ENCODE measurements at places on chromosomes 3 and 15.
A peak's percentile ranks its signal among the peaks of the same experiment; 100 is the strongest.

DNA sequence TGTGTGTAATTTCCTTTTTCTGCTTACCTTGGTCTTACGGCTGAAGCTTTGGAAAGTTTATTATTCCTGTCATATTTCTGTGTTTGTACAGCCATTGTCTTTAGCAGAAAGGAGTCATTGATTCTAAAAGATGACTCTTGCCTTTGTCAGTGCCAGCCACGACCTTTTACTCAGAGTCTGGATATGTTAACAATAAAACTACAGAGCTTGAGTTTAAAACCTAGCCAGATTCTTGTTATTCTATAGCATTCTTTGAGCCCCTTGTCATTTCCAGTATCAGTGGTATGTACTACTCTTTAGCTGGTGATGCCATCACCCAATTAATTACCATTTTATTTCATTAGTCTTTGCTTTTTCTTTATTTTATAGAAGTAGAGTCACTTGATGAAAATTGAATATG lies 142.4 kb downstream of the TCF12 start:
- peak; percentile 87 for DNase-seq

DNA sequence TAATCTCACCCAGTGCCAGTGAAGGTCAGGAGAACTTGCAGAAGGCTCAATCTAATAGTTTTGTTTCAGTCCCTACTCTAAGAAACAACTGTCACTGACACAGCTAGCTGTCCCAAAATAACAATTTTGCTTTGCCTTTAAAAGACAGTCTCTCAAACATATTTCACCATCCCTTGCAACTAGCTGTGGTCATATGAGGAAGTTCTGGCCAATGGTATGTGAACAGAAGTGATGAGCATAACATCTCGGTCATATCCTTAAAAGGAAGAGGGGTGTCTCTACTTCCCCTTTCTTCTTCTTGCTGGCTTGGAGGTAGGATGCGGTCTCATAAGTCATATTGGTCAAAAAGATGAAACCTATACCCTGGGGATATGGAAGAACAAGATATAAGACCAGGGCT lies 198.1 kb downstream of the NEK10 start:
- no peak for DNase-seq

GRCh38 chr15:69916169-69916785 lies 181.4 kb downstream of the TLE3 start:
- no peak for DNase-seq

DNA sequence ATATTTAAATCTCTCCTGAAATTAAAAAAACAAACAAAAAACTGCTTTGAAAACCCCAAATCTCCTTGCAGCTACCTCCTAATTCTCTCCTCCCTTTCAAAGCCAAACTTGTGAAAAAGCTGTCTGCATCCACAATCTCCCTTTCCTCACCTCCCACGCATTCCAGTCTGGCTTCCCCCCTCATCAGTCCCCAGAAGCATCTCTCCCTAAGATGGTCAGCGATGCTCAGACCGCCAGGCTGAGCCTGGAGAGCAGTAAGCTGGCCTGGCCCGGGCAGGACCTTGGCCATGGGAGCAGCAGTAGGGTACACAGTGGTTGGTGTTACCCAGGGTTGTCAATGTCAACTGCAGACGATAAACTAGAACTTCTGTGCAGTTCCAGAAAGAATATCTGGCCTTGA lies 32.9 kb upstream of the BLM start:
- DNase-seq: no peak

DNA sequence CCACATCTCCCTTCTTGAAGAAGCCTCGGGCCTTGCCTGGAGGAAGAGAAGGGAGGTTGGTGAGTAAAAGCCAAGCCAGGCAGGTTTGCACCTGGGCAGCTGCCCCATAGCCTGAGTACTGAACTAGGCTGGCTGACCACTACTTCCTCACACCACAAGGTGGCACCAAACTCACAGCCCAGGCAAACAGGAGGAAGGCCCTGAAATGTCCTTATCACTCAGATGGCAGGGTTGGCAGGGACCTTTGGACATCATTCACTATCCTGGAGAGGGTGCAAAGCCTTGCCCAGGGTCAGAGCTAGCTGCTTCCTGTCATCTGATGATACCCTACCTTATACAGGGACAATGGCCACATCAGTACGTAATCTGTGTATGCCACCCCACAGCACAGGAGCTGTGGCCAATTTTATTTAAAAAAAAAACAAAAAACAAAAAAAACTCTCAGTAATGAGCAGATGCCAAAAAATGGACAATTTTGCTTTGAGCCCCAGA lies 2.2 kb upstream of the GRAMD2A start:
- DNase-seq: peak; percentile 76

DNA sequence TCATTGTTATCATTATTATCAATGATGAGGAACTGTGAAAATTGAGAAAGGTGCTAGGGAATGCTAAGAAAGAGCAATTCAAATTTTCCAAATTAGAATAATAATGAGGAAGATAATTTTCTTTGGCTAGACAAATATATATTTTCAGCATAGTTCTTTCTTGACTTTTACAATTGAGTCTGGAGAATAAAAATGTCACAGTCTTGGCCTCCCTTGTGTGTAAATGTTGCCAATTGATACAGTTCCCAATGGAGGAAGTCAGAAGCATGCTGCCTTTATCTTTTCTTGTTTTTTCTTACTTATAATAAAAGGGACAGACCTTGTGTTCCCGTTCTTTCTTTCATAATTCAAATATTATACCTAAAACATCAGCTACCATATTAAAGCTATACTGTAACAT lies 774.4 kb downstream of the SI start:
- no peak for DNase-seq

GRCh38 chr3:25035526-25035925 lies 392.5 kb upstream of the RARB start:
- DNase-seq: peak; percentile 41

DNA sequence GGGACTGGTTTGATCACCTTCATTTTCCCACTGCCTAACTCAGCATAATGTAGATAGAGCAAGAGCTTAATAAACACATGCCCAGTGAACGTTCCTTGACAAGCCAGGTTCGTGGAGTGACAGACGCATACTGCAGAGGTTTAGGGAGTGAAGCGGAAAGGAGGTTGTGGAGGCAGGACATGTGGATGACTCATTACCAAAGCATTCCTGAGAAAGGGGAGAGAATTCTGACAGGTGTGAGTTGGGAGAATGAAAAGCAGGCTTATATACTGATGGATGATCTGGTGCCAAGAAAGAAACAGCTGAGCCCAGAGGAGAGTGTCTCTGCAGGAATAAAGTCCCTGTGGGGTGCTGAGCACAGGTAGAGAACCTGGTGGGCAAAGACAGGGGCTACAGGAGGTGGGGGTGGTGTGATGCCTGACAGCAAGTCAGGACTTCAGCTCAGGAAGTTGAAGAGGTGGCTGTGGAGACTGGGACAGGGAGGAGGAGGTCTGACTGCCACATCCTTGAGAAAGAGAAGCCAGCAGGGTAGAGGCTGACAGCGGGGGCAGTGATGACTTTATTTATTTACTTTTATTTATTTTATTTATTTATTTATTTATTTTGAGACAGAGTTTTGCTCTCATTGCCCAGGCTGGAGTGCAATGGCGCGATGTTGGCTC lies 2.4 kb upstream of the RPL29 start:
- no peak for DNase-seq

DNA sequence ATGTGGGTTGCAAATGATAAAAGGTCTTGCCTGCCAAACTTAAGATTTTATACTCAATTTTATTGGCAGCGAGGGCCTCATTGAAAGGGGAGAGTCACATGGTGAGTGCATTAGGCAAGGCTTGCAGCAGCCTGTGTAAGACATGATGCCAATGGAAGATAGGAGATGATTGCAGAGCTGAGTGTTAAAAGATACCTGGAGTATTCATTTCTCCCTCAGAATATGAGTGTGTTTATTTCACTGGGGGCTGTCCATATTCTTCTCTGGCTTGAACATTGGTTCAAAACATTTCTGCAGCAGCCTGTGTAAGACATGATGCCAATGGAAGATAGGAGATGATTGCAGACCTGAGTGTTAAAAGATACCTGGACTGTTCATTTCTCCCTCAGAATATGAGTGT lies 165.2 kb upstream of the NUDT16 start:
- no peak for DNase-seq

DNA sequence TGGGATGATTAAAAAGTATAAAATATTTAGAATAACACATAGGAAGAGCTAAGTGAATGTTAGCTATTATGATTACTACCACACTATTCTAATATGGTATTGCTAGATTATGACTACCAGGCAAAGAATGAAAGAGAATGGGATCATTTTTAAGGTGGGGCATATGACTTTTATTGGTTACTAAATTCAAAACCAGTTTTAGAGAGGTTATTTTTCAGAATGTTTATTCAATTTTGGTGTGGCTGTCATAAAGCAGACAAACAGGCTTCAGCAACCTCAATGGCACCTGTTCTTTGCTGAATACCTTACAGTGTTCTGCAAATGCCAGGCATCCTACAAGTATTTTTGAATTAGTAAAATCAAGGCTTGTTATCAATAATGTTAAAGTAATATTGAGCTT lies 12.8 kb downstream of the SPTSSB start:
- no peak for DNase-seq

DNA sequence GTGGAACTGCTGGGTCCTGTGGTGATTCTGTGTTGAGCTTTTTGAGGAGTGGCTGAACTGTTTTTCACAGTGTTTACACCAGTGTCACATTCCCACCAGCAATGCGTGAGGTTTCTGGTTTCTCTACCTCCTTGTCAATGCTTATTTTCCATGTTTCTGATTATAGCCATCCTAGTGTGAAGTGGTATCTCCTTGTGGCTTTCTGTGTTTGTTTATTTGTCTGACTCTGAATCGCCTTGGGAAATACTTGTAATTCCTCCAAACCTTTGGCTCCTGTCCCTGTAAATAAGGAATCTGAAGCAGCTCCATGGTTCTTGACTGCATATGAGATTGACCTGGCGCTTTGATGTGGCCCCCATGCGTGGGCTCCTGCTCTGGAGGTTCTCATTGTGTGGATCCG lies 20.6 kb downstream of the FAN1 start:
- DNase-seq: peak; percentile 62

GRCh38 chr15:64536244-64536836 lies 76.0 kb downstream of the ZNF609 start:
- DNase-seq: peak; percentile 87

DNA sequence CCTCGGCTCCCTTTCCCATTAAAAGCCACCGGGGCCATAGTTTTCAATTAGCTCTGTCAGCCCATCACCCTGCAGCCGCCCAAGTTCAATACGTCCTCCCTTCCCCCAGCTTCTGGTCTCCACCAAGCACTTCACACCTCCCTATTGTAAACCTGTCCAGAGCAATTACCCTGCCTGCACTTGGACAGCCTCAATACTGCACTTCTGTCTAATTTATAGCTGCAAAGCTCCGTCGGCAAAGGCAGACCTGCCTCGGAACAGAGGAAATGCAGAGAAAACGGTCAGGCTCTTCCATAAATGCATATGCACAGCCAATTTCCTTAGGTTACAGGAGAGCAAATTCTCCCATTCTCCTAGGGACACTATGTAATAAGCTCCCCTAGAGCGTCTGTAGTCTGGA lies 21.9 kb downstream of the LRIG1 start:
- no peak for DNase-seq

DNA sequence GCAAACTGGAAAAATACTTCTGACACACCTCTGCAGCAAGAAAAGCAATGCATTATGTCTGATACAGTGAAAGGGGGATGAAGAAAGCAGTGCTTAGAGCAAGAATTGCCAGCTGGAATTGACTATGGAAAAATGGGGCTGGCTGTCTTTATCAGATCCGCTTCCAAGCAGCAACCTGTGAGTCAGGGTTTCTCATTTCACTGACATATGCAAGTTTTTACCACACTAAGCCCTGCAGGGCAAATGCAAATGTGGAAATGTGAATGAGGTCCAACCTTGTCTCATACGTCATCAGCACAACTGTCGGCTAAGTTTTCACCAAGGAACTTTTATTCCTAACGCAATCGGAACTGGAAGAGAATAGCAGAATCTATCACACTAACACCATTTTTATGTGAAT lies 172.5 kb upstream of the GADL1 start:
- DNase-seq: peak; percentile 93

DNA sequence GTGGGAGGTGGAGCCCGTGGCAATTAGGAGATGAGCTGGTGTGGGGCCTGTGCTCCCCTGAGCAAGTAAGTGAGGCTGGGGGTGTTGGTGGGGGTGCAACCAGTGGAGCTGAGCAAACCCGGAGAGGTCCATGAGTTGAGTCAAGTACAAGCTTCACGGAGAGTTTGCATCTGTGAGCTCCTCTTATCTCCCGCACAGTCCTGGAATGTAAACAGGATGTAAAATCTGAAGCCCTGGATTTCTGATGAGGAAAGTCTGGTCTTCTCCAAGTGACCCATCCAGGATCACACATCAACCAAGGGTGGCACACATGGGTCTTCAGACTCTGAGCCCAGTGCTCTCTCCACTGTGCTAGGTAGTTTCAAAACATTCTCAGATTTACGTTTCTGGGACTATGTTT lies 67.8 kb downstream of the LSM3 start:
- peak; percentile 14 for DNase-seq

GRCh38 chr3:30770387-30770786 lies 124.1 kb downstream of the GADL1 start:
- peak; percentile 95 for DNase-seq

DNA sequence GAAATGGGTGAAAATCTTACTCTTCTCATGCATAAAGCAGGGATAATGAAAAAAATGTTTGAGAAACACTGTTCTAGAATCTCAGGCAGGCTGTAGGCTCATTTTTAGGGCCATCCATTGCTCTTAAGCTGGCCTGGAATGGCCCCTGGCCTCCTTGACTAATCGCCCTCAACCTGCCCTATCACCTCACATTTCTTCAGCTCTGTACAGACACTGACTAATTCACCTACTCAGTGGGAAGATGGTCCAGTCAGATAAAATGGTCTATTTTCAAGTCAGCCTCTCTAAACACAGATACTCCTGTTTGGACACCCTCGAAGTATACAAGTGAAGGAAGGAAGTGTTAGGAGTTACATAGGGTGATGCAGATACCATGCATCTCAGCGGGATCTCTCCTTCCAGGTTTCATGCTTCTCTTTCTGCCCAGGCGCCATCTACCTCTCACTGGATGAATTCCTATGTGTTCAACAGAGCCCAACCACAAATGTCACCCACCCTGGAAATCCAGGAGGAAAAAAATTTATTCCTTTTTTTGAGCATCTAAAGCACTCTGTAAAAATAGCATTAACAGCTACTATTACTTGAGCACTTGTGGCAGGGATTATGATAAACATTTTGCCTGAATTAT lies 12.1 kb downstream of the FMN1 start:
- no peak for DNase-seq

GRCh38 chr3:169575381-169575780 lies 88.1 kb downstream of the MECOM start:
- DNase-seq: peak; percentile 47

DNA sequence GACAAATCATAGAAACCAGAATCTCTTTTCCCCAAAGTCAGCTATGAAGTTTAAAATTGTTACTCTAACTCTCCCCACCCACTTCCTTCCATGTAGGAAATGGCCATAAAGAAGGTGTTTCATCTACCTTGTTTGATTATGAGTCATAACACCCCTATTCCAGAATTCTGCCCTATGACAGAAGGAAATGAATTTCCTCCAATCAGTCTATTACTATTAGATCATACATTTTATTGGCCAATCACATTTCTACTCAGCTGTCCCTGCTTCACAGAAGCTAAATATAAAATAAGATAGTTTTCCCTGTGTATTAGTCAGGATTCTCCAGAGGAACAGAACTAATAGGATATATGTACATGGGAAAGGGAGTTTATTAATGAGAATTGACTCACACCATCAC lies 102.1 kb downstream of the TGFBR2 start:
- DNase-seq: no peak

- peak; percentile 97 for DNase-seq
Measured at GRCh38 chr15:38130740-38131498, 121.7 kb upstream of the SPRED1 start.

- DNase-seq: no peak
Measured at GRCh38 chr3:159879146-159879545, 109.5 kb upstream of the IL12A start.
